SHP77 (cell line): ENCODE measurements at places on chromosomes 16 and 17.
A peak's percentile ranks its signal among the peaks of the same experiment; 100 is the strongest.

- no peak for DNase-seq
Observed at GRCh38 chr17:8887301-8887700, 19.8 kb upstream of the PIK3R6 start.

- no peak for DNase-seq
Observed at GRCh38 chr16:14015461-14015860, 55.7 kb upstream of the MRTFB start.

DNA sequence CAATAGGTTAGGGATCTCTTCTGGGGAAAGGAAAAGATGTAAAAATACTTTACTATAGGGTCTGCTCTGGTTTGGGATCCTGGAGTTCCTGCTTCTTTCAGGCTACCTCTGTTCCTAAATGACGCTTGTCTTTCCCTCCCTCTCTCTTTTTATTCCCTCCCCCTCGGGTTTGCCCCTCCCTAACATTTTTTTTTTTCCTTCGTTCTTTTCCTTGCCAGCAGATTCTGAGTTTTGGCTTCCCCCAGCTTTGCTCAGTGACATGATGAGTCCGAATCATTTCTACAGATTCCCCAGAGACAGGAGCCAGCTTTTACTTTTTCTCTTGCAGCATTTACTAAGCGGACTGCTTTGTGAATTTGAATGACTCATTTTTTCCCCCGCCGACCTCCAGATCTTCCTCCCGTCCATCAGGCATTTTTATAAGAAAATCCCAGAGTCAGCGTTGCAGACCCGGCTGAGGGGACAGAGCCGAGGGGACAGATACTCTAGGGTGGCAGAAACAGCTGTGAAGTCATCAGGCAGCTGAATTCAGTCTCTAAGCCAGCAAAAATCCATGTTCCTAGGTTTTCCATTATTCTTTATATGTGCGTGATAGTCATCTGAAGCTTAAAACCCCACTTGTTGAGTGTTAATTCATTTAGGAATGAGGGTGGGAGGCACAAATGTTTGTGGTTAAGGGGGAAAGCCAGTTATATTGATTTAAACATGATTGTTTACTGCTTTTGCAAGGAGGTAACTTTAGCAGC lies at the start of gene TMEM100:
TSS of gene TMEM100 (minus strand) at position 123 of the 746 bp plus-strand sequence. CDS start 1,794 bp downstream, outside the sequence.
- DNase-seq: no peak

- DNase-seq: no peak
Observed at GRCh38 chr16:815861-816260, 15.3 kb upstream of the GNG13 start.

DNA sequence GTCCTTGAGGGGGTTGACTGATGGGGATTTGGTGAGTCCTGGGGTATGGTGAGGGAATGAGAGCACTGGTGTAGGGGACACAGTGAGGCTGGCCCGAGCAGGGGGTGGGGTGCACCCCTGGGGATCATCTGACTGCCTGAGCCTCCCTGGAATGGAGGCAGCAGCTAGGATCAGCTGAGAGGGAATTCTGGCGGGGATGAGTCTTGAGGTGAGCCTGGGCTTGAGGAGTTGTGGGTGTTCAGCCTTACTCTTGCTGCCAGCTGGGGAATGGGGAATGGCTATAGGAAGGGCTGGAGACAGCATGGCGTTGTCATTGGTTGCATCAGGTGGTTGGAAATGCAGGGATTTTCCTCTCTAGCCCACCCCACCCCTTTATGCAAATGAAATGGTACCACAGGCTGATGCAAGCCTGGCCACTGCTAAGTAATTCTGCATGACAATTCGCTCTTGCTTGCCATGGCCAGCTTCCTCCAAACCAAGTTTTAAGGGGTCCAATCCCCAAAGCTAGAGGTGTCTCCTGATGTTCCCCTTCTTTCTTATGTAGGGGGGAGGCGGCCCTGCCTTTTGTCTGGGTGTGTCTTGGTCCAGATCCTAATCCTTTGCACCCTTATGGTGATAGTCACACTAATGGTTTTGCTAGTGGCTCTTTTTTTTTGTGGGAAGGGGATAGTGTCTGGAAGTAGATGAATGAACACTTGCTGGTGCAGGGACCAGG lies 7.5 kb downstream of the NFE2L1 start:
- DNase-seq: no peak

GRCh38 chr16:81879625-81880024 lies 100.5 kb downstream of the PLCG2 start:
- no peak for DNase-seq

DNA sequence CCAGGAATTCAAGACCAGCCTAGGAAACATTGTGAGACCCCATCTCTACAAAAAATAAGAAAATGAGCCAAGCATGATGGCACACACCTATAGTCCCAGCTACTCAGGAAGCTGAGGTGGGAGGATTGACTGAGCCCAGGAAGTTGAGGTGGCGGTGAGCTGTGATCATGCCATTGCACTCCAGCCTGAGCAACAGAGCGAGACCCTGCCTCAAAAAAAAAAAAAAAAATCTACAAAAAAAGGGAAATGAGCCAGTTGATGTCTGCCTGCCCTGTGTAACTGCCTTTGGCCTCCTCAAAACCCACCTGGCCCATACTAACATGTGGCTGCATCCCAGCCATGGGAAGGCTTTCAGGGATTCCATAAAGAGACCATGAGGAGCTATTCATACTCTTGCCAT lies 4.5 kb downstream of the RANBP10 start:
- DNase-seq: no peak

GRCh38 chr16:48231727-48232492 lies 12.2 kb upstream of the LONP2 start:
- DNase-seq: peak; percentile 40

- DNase-seq: peak; percentile 51
Observed at GRCh38 chr17:8124350-8125153, 646 bp upstream of the HES7 start.
